ENCODE measurements at places on chromosomes 5 and 9.

- DNase-seq = no peak
Measured at GRCh38 chr9:81397481-81398381, 291.6 kb downstream of the TLE1 start.

DNA sequence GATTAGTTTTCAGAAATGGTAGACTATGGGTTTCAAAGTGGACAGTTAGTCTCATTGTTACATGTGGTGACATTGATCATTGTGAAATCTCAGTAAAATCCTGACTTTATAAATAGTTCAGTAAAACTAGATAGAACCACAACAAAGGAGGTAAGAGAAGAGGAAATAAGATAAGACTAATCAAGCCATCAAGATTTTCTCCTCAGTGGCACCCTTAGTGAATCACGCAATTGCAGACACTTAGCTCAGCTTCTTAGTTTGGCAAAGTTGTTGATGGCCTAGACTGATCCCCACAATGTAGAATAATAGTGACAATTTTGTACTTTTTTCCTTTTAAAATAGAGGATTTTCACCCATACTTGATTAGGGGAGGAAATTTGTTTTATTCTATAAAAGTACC lies 426.7 kb upstream of the ITGA1 start:
- no peak for DNase-seq

GRCh38 chr5:73319036-73319435 lies 129.5 kb downstream of the FOXD1 start:
- DNase-seq = no peak

- no peak for DNase-seq
Measured at GRCh38 chr9:95598236-95598635, 81.5 kb upstream of the PTCH1 start.

DNA sequence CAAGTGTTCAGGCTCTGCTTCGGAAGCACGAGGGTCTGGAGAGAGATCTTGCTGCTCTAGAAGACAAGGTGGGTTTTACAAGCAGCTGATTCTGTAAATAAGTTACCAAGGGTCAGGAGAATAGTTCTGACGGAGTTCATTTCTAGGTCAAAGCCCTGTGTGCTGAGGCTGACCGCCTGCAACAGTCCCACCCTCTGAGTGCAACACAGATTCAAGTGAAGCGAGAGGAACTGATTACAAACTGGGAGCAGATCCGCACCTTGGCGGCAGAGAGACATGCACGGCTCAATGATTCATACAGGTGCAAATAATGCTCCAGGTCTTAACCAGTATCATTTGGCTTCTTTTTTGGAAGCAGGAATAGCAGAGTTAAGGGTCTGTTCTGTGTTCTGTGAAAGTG lies 24.8 kb downstream of the SPTAN1 start:
- no peak for DNase-seq

All from stimulated activated naive CD8-positive, alpha-beta T cell treated with anti-CD3 and anti-CD28 coated beads, Interleukin-15, Interleukin-2, amounts not matched to agents 100 U/mL and 50 U/mL, for 24 hours (primary cell).